ENCODE measurements at places on chromosomes 2 and 18.

DNA sequence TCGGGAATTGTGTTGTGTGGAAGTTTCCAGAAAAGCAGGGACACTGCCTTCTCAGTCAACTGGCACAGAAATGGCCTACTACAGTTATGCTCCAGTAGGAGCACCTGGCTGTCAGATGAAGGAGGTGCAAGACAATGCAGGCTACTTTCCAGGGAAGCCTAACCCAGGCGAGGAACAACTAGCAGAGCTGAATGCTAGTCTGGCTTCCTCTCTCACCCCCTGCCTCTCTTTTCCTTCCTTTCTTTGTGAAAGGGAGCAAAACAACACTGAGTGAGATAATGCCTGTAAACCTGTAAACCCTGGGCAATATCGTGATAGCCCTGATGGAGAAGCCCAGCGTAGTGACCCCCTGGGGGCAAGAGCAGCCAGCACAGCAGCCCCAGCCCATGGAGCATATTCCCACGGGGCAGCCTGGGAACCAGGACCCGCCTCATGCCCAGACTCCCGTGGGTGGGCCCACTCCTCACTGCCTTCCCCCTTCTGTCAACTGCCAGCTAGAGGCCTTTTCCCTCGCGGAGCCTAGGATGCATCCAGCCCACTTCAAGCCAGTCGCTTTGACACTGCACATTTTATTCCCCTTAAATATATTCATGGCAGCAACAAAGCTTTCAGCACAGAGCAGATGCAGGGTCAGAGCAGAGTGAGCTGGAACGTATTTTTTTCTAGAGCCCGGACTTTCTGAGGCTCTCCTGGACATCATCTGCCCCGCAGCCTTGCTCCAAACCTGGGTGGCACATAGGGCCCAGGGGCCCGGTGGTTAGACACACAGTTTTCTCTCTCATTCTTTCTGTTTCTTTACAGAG is 77.0 kb downstream of the PDCL3 start:
- no peak for DNase-seq

DNA sequence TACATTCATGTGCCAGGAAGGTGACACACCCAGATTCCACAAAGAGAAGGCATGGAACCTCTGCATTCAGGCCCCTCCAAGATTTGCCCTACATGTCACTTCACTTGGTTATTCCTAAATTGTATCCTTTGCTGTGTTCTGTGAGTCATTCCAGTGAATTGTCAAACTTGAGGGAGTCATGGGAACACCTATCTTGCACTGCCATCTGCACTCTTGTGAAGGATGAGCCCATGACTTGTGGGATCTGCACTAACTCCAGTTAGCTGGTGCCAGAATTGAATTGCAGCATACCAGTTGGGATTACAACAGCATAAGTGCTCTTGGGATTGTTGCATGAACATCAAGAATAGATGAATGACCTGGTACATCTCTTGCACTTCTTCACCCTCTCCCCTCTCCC is 1288.0 kb upstream of the ZEB2 start:
- DNase-seq, result no peak

DNA sequence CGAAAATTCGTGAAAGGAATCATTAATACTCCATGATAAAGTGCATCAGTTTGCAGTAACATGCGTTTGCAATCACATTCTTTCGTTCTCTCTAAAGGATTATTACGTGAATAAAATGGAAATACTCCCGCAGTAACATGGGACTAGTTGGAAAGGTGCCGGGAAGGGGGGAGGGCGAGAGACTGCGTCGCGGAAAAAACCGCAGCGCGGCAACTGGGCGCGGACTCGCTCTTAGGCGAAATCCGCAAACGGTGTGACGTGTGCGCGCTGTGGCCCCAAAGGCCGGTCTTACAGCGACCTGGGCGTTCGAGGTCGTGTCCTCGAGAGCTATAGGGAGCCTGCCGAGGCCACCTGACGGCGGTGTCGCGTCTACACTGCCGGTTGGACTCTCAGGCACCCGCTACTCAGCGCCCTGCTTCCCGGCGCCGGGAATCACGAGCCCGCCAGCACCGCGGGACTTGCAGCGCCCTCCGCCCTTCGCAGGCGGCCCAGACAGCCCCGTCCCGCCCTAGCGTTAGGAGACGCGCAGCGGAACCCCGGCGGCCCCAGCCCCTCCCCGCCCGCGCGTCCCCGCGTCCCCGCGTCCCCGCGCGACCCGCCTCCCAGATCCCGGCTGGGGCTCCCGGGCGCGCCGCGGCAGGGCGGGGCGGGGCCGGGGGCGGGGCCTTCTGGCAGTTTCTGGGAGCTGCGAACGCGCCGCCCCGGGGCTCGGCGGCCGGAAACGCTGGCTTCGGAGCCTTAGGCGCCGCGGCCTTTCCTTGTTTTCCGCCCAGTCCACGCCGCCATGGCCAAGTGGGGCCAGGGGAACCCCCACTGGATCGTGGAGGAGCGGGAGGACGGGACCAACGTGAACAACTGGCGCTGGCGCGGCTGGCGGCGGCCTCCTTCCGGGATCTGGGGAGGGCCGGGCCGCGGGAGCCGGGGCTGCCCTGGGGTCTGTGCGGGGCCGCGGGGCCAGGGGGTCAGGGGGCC is 15.1 kb downstream of the C2orf74 start:
- DNase-seq, result peak; percentile 93

DNA sequence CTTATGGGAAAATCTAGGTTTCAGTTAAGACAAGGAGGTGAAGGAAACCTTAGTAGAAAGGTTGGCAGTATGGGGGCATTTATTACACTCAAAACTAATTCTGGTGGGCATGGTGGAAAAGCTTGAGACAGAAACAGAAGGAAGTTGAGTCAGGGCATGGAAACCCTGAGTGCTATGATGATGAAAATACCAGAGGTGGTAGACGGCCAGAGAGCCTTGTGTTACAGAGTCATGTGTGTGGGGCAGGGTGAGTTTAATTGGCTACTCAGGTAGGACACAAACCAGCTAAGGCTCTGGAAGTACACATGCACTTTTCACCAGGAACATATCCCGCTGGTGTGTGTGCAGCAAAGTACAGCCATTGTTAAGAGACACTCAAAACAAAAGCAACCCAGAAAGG is 20.7 kb upstream of the FAM136A start:
- DNase-seq, result no peak

DNA sequence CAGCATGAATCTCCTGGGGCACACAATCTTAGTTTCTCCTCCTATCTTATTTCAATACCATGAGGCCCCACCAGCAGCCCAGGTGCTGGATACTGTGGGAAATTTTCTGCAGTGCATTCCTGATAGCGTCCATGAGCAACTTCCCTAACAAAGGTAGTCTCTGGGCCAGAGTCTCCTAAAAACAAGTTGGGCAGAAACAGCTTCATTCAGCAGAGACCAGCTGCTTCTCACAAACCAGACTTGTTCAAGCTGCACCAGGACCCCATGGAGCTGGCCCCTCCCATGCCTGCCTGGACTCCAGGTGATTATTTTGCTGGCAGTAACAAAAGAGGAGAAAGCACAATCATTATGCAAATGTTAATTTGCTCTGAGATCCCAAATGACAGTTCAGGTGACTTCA is 31.4 kb downstream of the MYO5B start:
- DNase-seq, result no peak

GRCh38 chr18:46097431-46097800 is 680 bp downstream of the ATP5F1A start:
- no peak for DNase-seq

GRCh38 chr18:57559314-57559713 is 27.2 kb downstream of the FECH start:
- DNase-seq, result no peak

DNA sequence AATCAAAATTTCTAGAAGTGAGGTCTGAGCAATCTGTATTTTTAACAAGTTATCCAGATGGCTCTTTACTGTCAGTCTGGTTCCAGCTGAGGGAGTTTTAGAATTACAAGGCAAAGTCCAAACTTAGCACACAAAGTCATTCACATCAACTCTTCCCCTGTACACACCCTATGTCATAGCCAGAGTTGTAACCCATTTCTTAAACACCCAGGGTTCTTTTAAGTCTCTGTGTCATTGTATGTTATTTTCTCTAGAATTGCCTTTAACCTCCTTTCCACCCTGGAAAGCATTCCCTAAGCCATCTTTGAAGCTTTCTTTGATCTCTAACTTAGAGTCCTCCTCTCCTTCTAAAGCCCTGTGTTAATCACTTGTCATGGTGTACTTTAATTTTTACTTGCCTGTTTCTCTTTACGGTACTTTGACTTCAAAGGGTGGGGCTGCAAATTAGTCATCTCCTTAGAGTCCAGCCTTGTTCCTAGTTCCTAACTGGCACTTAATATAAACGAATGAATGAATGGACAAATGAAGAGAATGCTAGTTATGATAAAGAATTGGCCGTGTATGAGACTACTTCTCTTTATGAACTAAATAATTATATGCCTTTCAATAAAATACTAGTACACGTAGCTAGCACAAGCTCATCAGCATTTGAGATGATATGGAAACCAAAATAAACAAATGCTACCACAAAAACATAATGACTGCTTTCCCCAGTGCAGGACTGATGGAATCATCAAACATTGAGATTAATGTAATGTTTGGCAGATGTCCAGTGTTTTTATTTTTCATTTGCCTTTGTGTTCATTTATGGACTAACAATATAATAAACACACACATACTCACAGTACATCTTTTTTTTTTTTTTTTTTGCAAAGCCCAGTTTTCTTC is 11.9 kb upstream of the ACTR3 start:
- DNase-seq, result no peak

- no peak for DNase-seq
These were observed 242.6 kb upstream of the NT5C1B start for GRCh38 chr2:18831916-18832510.

GRCh38 chr18:36931106-36931505 is 102.2 kb downstream of the KIAA1328 start:
- DNase-seq, result no peak

DNA sequence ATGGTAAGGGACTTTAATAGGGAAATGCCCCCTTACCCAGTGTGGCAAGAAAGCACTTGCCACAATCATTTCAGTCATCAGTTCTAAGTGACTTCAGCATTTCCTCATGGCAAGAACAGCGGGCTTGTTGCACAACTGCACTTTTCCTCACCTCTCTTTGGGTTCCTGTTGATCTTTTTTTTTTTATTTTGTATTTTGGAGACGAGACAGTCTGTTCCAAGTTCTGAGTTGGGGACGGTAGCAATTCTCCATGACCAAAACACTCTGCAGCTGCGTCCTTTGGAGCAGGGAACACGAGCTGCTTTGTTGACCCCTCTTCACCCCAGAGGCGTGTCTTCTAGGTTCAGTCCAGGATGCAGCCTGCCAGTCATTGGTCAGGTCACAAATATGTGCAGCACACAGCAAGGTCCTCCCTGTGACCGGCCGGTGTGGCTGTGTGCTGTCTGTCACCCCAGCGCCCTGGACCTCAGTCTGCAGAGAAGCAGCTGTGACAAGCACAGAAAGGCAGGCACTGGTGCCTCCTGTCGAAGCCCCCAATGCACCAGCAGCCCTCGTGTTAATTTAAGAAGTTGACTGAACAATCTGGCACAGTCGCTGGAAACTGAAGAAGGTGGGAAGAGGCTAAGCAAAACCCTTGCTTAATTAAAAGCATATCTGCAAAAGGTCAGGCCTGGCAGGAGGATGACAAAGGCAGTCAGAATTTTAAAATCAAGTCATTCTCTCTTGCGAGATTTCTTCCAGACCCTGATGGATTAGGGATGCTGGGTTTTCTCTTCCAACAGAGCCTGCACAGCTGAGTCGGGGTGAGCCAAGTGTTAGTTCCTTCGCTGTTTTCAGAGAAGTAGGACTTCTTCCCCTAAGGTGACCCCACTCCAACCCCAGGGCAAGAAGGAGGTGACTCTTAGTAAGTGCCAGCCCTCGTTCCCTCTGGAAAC is 96.7 kb upstream of the COPS8 start:
- no peak for DNase-seq

GRCh38 chr2:135839713-135840112 is 2.7 kb upstream of the LCT start:
- DNase-seq, result no peak

- peak; percentile 2 for DNase-seq
These were observed 8.6 kb downstream of the SNRNP27 start for GRCh38 chr2:69902213-69902922.

- no peak for DNase-seq
These were observed 9.6 kb downstream of the GDF7 start for GRCh38 chr2:20676353-20677215.

DNA sequence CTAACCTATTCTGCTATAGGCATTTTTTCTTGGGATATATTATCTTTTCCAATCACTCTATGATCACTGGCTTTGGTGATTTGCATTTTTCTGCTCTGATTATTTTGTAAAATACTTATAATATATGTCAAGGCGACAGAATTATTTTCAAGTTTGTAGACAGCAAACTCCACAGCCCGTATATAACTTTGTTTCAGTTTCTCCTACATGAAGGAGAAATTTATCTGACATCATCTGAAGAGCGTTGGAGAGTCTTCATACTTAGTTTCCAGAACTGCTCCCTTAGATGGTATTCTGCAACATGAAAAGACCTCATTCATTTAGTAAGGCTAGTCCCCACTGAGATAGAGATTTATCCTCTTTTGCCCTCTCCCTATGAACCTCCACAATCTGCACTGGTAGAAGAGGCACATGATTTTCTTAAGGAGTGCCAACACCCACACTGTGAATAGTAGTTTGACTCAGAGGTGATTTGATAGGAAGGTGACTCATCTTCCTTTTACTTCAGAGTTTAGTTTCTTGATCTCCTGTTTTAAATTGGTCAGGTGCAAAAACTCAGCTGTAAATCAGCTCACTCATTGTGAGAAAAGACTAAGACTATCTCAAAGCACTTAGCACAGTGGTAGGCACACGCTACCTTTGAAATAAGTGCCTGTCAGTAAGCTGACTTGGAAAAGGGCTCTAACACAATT is 1848.6 kb upstream of the CELF4 start:
- no peak for DNase-seq

DNA sequence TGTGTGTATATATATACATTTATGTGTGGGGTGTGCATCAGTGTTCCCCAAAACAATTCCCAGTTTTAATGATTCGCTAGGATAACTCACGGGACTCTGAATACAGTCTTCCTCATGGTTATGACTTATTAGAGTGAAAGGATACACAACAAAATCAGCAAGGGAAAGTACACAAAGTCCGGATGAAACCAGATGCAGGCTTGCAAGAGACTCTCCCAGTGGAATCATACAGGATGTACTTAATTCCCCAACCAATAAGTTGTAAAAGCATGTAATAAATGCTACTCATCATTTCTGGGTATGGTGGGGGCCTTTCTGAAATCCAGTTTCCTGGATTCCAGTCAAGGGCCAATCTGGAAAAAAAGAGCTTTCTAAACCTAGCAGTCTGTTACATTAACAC is 654.1 kb upstream of the SYT4 start:
- DNase-seq, result no peak

GRCh38 chr2:234751275-234751973 is 200.4 kb upstream of the SH3BP4 start:
- DNase-seq, result no peak

DNA sequence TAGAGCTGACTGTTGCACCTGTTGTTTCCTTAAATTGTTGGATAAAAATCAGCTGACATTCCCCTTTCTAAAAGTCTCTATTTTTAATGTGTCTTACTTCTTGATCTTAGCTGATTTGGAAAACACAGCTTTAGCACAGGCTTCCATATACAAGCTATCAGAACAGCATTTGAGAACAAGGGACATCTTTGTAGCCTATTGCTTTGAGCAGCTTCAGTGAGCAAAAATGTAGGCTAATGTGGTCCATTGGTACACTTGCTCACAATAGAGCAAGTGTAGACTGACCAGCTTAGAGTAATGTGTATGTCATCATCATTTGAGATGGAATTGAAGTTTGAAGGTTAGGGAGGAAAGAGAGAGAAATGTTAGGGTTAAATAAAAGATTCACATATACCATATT is 7.0 kb downstream of the INPP1 start:
- DNase-seq, result no peak

GRCh38 chr2:220451438-220451837 is 824.0 kb downstream of the SLC4A3 start:
- DNase-seq, result no peak

All from activated T-cell treated with anti-CD3 and anti-CD28 coated beads for 1 hour (primary cell).